ENCODE measurements at places on chromosomes 7 and 10.

GRCh38 chr10:34178756-34179155 is 636.3 kb downstream of the PARD3 start:
- DNase-seq: no peak

DNA sequence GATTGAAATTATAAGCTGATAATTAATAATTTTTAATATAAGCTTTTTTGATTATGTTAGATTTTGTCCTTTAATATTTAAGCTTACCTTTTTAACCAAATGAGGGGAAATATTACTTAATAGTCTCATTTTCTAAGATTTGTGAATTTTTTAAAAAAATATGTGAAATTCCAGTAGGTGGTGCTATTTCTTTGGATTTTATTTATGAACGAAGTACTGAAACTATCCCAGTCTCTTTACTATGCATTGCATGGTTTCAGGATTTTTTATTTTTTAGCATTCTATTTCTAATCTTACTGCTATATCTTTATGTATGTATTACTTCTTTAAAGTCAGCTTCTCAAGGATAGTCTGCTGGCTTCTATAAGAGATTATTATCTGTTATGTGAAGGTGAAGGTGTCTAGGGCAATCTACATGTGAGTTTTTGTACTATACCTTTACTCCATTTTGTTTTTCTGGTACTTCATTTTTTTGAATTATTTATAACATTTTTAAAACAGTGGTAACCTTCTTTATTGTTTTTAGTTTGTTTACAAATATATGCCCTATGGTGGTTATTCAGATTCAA is 78.3 kb downstream of the ATRNL1 start:
- DNase-seq: peak; percentile 19

- no peak for DNase-seq
Observed at GRCh38 chr10:100567826-100568225, 32.1 kb downstream of the HIF1AN start.

DNA sequence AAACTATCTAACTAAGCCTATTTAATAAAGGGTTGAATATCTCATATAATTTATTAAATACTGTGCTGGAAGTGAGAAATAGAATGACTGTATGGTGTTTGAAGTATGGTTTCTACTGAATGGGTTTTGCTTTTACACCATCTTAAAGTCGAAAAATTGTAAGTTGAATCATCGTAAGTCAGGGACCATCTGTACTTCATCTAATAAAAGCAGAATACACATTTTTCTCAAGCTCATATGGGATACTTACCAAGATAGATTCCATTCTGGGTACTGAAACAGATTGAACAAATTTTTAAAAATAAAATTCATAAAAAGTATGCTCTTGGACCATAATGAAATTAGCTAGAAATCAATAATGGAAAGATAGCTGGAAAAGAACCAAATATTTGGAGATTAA is 285.4 kb downstream of the CXCL12 start:
- DNase-seq: no peak

GRCh38 chr7:155344270-155344617 is 46.6 kb downstream of the INSIG1 start:
- no peak for DNase-seq

DNA sequence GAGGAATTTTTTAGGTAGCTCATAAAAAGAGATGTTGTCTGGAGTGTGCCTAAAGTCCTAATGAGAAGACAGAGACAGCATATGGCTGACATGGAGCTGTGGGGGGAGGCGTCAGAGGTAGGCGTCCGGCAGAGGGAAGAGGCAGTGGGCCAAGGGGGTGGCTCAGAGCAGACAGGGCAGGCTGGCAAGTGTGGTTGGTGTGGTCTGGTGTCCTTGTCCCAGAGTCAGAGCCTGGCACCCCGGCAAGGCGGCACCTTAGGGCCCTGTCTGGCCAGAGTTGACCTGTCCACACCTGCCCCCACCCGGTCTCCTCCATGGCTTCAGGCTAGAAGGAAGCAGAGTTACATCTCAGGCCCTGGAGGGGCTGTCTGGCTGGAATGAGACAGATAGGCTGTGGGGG is 220.3 kb upstream of the ZNF32 start:
- no peak for DNase-seq

DNA sequence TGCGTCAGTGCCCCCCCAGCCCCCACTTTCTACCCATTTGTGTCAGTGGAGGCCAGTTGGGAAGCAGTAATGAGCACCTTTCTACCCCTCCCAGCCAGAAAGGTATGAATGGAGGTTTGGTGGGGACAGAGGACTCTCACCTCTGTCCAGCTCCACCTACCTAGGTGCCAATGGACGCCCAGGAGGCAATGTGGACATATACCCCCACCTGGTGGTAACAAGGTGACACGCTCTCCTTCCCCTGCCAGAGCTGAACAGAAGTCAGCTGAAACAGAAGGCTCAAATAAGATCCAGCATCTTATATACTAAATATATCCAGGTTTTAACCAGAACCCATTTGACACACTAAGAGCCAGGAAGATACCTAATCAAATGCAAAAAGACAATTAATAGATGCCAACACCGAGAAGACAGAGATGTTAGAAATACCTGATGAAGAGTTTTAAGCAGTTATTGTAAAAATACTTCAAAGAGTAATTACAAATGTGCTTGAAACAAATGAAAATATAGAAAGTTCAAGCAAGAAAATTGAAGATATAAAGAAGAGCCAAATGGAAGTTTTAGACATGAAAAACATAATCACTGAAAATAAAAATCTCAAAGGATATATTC is 18.4 kb upstream of the SORCS3 start:
- peak; percentile 24 for DNase-seq
